Karpas-422 (cell line): ENCODE measurements at places on chromosomes 2 and 18.

DNA sequence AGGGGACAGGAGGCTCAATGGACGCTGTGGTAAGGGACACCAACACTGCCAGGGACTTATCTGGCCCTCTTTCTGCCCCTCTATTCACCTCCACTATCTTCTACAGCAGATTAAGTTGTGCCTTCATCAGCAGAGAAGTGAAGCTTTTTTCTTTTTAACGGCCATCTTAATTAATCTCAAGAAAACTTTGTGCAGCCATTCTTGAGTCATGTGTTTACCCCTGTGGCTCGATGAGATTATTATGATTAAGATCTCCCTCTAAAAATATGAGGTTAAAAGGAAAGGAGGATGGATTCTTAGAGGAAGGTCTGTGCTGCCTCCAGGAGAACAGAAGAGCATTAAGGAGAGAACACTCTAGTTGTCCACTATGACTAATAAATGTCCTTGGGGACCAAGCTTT lies 32.4 kb upstream of the DSC1 start:
- H3K27me3 ChIP-seq = no peaks in the 10 kb centered on the region
- DNase-seq = no peak
- H3K36me3 ChIP-seq = no peaks in the 10 kb centered on the region
- H3K4me3 ChIP-seq = no peak overlapping the region
- peaks cover 51% of the 10 kb centered on the region for H3K4me1 ChIP-seq
- no peak overlapping the region for H3K27ac ChIP-seq

DNA sequence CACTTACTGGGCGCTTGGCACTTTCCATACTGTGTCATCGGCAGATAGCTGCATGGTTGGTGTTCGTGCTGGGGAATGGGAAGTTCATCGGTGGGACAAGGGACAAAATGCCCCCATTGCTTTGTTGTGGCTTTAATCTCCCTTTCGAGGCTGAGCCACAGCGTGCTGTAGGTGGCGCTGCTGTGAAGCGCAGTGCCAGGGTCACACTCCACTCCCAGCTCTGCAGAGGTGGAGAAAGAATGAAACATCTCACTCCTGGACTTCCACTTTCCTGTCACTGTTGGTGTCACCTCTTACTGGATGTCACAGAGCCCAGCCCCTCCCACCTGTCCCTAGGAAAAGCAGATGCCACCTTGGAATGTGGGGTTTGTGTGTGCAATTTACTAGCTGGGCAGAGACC lies 8.7 kb downstream of the TYMS start:
- H3K36me3 ChIP-seq = peaks cover 48% of the 10 kb centered on the region
- H3K27me3 ChIP-seq = no peaks in the 10 kb centered on the region
- no peak overlapping the region for H3K4me3 ChIP-seq
- H3K4me1 ChIP-seq = no peaks in the 10 kb centered on the region

DNA sequence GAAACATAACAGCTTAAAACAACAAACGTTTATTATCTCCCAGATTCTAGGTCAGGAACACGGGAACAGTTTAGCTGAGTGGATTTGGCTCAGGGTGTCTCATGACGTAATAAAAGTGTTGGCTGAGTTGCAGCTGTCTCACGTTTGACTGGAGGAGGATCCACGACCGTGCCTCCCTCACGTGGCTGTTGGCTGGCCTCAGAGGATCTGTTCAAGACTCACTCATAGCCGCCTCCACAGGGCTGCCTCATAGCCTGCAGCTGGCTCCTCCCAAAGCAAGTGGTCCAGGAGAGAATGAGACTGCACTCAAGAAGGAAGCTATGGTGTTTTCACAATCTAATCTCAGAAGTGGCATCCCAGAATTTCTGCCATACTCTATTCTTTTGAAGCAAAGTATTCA lies 167.1 kb downstream of the RPRM start:
- H3K27ac ChIP-seq = no peak overlapping the region
- no peaks in the 10 kb centered on the region for H3K36me3 ChIP-seq
- no peaks in the 10 kb centered on the region for H3K27me3 ChIP-seq
- H3K4me3 ChIP-seq = no peak overlapping the region
- no peak for DNase-seq

DNA sequence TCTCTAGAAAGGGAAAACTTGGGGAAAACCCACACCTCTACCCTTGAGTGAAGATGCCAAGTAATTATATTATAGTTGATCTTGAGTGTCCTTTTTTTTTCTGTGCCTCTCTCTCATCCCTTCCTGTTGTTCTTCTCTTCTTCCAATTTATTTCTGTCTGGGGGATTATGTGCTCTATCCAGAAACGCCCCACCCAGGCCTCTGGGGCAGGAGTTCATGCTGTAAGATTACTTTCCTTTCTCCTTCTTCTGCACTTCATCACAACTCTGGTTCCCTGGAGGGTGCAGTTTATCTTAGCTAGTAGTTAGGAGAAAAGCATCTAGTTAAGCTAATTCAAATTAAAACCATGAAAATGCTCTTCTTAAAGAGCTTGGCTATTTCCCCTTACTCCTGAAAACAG lies 30.3 kb upstream of the DNAJC27 start:
- no peaks in the 10 kb centered on the region for H3K36me3 ChIP-seq
